NCI-H1694 treated with DMSO at 0.1 percent for 48 hours (cell line): ENCODE measurements at places on chromosomes 3 and 15.

DNA sequence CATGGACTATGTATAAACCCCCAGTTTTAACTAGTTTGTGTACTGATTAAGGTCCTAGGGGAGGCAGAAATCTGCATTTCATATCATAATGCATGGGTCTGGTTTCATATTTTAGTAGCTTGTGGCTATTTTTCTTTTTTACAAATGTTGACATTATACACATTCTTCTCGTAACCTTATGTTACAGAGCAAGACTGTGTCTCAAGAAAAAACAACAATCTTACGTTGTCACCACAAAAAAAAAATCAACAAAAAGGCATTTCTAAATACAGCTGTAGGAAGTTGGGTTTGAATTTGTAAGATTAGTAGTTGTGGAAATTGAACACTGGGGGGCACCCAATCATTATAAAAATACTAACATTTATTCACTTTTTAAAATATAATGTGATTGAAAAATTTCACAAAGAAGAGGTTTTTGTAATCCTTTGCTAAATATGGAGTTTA lies 17.9 kb downstream of the SERP1 start:
- DNase-seq, result peak; percentile 15

DNA sequence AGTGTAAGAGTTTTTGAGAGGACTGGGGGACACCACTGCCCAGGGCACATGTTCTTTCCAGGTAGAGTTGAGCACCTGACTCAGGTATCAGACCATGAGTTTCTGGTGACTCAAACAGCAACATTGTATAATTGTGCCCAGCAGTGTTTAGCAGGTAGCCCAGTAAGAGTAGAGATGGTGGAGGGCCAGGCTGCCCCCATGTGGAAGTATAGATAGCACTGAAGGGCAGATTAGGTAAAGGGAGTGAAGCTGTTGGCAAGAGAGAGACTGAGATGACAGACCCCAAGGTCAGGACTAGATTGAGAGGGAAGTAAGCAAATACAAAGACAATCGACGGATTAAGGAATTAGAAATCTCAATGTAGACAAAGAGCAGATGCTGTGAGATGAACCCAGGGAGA lies 74.6 kb downstream of the TRIM42 start:
- DNase-seq, result no peak

DNA sequence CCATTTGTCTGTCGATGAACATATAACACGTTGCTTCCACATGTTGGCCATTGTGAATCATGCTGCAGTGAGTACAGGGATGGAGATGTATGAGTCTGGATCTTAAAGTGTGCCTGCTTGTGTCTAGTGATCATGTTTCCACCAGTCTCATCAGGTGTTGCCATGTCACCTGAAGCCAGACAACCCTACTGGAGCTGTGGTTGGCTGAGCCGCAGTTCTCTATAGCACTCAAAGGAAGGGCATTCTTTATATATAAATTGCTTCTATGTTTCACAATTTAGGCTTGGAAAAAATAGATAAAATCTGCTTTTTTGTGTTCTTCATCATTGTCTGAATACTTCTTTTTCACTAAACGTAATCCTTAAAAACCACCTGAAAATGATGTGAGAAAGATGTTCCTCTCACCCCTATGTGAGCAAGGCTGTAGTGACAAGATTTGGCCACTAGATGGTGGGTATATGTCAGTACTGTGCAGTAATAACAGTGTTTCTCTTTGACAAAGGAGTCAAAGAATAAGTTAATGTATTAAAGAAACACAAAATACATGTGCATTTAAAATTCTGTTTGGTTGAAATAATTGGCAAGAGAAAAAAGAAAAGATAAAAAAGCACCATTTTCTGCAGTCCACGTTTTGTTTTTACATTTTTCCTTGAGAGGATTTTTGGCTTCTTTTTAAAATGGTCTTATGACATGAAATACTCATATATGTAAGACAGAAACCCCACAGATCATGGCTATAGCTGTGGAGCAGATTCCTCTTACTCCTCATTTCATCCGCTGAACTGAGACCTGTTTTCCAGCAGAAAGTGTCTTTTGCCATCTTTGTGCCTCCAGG lies 394.5 kb upstream of the DPPA4 start:
- DNase-seq, result peak; percentile 31

- no peak for DNase-seq
These were observed 23.8 kb downstream of the MEIS2 start for GRCh38 chr15:37076543-37076942.

DNA sequence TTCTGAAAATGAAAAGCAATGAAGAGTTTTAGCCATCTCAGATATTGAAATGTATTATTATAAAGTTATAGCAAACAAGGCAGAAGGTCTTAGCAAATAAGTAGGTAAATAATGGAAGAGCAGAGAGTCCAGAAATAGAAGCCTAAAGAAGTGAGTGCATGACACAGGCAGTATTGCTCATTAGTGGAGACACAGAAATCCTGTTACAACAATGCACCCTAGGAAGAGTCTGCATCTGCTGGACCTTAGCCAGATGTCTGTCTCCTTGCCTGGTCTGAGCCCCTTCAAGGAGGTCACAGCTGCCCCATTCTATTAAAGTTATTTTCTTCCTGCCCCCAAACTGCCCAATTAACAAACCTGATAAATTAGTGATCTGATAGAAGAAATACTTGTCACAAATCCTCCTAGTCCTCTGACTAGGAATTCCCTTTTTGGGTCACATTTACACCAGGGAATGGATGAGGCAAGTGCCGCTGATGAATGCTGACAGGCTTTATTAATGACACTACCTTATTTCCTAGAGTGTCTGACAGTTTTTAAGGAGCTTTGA lies 51.9 kb downstream of the HOMER2 start:
- no peak for DNase-seq

GRCh38 chr3:40254891-40255290 lies 54.6 kb upstream of the EIF1B start:
- DNase-seq, result no peak

- no peak for DNase-seq
These were observed 39.2 kb downstream of the ROPN1B start for GRCh38 chr3:126008219-126008618.

DNA sequence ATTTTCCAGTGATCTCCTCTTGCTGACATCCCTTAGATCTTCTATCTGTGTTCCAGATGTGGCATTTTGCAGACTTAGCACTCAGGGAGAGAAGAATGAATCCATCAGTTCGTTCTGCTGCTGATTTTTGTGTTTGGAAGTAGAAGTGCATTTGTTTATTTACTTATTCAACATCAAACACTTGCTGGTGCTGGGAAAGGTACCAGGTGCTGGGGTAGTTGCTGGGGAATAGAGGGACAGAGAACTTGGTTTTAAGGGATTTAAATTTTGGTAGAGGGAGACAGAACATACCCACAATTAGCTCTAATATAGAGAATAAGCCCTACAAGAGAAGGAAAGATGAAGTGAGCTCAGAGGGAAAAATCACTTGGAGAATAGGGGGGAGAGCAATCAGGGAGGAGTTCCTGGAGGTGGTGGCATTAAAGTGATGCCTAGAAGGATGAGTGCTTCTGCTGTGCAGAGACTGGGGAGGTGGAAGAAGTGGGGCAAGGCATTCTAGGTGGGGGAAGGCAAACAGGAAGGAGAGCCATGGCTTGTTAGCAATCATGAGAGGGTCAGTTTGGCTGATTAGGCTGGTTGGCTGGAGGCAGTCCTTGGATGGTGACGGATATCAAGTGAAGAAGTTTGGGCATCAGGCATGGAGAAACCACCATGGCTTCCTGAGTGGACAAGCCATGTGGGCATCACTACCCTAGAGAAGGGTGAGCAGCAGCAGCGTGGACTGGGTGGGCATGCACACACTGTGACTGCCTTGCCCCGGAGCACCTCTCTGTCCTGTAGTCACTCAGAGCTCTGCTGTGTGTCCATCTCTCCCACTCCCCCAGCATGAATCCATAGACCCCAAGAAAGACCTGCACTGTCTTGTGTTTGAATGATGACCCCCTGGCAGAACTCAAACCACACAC lies 197.3 kb downstream of the OPA1 start:
- no peak for DNase-seq

- DNase-seq, result no peak
These were observed 8.7 kb upstream of the GP9 start for GRCh38 chr3:129051871-129052340.

GRCh38 chr3:41190509-41191284 lies 8.6 kb upstream of the CTNNB1 start:
- DNase-seq, result no peak

- no peak for DNase-seq
These were observed 6.7 kb upstream of the CCR1 start for GRCh38 chr3:46214751-46215352.

DNA sequence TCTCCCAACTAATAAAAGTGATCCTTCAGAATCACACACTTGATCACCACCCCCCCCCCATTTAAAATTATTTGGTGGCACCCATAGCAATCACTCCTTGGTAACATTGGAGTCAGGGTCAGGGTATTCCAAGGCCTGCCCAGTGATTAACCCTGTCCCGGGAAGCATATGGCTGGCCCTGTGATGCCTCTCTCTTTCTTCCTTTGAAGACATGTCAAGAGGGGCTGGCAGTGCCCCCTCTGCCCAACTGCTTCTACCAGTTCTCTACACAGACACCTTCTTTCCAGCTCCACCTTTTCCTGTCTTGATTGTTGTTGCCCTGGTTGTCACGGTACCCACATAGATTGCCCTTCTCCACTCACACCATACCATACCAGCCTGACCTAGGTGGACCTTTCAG lies 30.9 kb upstream of the MANF start:
- no peak for DNase-seq

- DNase-seq, result no peak
These were observed 12.8 kb downstream of the VILL start for GRCh38 chr3:38003371-38003816.

GRCh38 chr3:11932636-11933035 lies 71.6 kb upstream of the SYN2 start:
- DNase-seq, result peak; percentile 8

GRCh38 chr3:48299746-48300712 lies 33.4 kb downstream of the SPINK8 start:
- no peak for DNase-seq

DNA sequence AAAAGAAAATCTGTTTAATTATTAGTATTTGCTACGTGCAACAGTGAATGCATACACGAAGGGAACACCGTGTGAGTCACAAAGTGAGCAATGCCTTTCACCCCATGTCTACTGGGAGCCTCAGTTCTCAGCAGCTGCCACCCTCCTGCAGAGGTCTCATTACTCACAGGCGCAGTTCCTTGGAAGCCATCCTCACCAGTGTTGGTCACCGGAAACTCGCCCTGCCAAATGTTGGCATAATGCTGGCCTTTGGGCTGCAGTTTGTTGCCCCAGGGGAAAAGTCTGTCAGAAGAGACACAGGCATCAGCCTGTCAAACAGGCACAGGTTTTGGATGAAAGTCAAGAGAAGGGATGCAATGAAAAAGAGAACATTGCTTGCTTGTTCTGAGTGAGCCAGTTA lies 50.1 kb downstream of the SUMF1 start:
- DNase-seq, result no peak

DNA sequence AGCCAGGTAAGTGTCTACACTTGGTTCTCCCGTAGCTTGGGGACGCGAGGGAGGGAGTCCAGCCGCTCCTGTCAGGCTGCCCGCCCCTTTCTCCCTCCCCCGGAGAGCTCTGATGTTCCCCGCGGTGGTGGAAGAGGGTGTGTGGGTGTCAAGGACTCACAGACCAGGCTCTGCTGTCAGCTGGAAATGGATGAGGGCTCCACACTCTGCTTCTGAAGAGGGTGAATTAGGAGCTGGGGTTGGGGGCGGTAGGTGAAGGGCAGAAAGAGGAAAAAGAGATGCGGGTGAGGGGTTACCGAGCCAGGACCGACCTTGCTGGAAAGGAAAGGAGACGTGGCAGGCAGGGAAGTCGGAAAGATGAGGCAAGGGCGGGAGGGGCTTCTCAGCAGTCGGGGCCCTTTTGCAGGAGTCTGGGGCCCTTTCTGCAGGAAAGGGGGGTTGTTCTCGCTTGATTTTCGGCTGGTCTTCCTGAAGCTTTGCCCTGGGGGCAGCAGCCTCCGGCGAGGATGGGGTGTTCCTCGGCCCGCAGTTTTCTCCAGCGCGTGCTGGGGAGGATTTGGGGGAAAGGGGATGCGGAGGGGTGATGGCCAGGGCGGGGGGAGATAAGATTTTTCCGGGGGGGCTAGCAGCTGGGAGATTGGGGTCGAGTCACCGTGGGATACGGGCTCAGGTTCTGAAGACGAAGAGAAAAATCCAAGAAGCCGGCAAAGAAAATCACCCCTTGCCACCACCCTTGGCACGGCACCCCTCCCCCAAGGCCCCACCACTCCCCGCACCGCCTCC lies 602 bp upstream of the BAHD1 start:
- DNase-seq, result no peak

DNA sequence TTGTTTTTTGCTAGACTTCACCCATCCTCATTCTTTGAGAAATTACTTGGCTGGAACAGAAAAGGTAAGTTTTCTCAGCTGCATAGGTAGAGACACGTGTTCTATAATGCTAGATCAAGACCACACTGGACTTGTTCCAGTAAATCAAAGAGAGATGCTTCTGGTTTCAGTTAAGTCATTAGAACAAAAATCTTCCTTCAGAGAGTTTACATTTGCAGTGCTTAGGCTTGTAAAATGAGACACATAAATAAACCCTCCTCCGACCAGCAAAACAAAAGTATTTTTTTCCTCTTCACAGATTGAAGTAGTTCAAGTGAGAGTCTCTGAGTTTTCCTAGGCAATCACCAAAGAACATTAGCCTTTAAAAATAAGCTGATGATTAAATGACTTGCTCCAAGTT lies 87.3 kb upstream of the PROK2 start:
- DNase-seq, result no peak

- no peak for DNase-seq
These were observed 52.7 kb downstream of the RPN1 start for GRCh38 chr3:128597900-128598299.

GRCh38 chr3:100775226-100775625 lies 65.9 kb downstream of the TFG start:
- DNase-seq, result no peak

DNA sequence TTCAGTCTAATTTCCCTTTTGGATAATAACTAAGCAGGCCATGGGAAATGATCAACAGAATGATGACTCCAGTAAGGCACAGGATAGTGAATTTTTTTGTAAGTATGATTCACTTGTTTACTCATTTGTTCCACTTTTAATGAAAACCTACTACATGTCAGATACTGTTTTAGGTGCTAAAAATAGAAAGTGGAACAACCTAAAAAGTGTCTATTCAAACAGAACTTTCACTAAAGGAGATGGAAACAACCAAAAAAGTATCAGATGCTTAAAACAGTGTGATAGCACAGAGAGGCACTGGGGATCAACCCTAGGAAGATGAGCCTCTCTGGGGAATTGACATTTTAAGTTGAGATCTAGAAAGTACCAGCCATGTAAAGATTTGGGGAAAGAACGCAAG lies 11.1 kb downstream of the RYK start:
- DNase-seq, result no peak

DNA sequence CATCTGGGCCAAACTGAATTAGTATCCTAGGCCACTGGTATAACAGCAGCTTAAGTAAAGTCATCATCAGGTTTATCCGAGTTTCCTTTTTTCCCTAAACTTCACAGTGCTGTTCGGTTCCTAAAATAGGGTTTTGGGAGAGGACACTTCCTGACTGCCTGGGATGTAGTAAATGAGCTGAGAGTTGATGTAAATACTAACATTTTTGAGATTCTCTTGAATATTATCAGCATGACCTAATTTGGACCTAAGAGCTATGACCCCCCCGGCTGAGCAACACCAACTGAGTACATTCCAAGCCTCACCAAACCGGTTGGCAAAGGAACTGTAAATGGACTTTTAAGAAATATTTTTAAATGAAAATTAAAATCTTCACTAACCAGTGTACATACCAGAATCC lies 78.8 kb downstream of the IL5RA start:
- no peak for DNase-seq
